ENCODE measurements at places on chromosomes 12 and 14. TPM values are rescaled to one million over a fixed set of nuclear protein-coding genes. Genes with fewer than 3 reads are reported as not detected.

Gene DDX51
- 12.4 TPM for polyA plus RNA-seq

Gene SLC5A8
- polyA plus RNA-seq: 0.10 TPM

Gene ADCY6
- 1.3 TPM for polyA plus RNA-seq

Gene GALNT9
- polyA plus RNA-seq: 0.81 TPM

Gene SAMD15
- 0.94 TPM for polyA plus RNA-seq

Gene C12orf54
- polyA plus RNA-seq: not detected

Gene KIF26A
- polyA plus RNA-seq: 5.6 TPM

Gene TWF1
- 29.8 TPM for polyA plus RNA-seq

Gene NTS
- polyA plus RNA-seq: 27.9 TPM

Gene SDS
- not detected for polyA plus RNA-seq

Gene THTPA
- polyA plus RNA-seq: 8.6 TPM

Gene GLI1
- 4.8 TPM for polyA plus RNA-seq

Gene MAX
- polyA plus RNA-seq: 31.8 TPM

Gene HVCN1
- 10.1 TPM for polyA plus RNA-seq

Gene TCHP
- polyA plus RNA-seq: 7.4 TPM

Gene MIPOL1
- polyA plus RNA-seq: 16.6 TPM

Gene PIK3C2G
- not detected for polyA plus RNA-seq

Gene SMCO2
- polyA plus RNA-seq: 0.86 TPM

Gene CLECL1
- not detected for polyA plus RNA-seq

Gene INHBE
- 7.4 TPM for polyA plus RNA-seq

Gene SELPLG
- 0.16 TPM for polyA plus RNA-seq

Gene KCNA1
- polyA plus RNA-seq: 0.10 TPM

Gene HOTAIR
- polyA plus RNA-seq: not detected

Gene RHOJ
- polyA plus RNA-seq: not detected

Gene GDF3
- polyA plus RNA-seq: 32.0 TPM

Gene CD4
- 2.0 TPM for polyA plus RNA-seq

Gene CLEC4D
- 0.17 TPM for polyA plus RNA-seq

Gene KCNK13
- polyA plus RNA-seq: 0.21 TPM

Gene LRFN5
- polyA plus RNA-seq: 1.9 TPM

Gene HOXC6
- polyA plus RNA-seq: not detected

Gene LBHD2
- polyA plus RNA-seq: not detected

Gene MYH6
- polyA plus RNA-seq: 0.10 TPM

Gene FERMT2
- 148 TPM for polyA plus RNA-seq

Gene INHBC
- not detected for polyA plus RNA-seq

Gene AKAP6
- polyA plus RNA-seq: 0.16 TPM

Gene FIGNL2
- polyA plus RNA-seq: 1.1 TPM

Gene IQSEC3
- 3.6 TPM for polyA plus RNA-seq

Gene MIP
- polyA plus RNA-seq: 0.47 TPM

Gene NFATC4
- 20.9 TPM for polyA plus RNA-seq

Gene MMAB
- 38.5 TPM for polyA plus RNA-seq

Gene PIANP
- polyA plus RNA-seq: 7.7 TPM

Gene WSCD2
- 0.66 TPM for polyA plus RNA-seq

Gene OAS3
- 0.27 TPM for polyA plus RNA-seq

Gene PLA2G1B
- polyA plus RNA-seq: not detected

Gene TAS2R20
- not detected for polyA plus RNA-seq

Gene KRT72
- polyA plus RNA-seq: not detected

Gene TMEM63C
- polyA plus RNA-seq: 1.2 TPM

Gene GPR135
- polyA plus RNA-seq: 0.47 TPM

Gene PGF
- polyA plus RNA-seq: 2.9 TPM

Gene TGM1
- polyA plus RNA-seq: 0.42 TPM

Gene TOMM20L
- not detected for polyA plus RNA-seq

Gene LRRC10
- polyA plus RNA-seq: not detected

Gene NPFF
- polyA plus RNA-seq: 0.71 TPM

Gene CBLN3
- 0.19 TPM for polyA plus RNA-seq

Gene RAB5B
- 19.7 TPM for polyA plus RNA-seq

Gene C1RL
- polyA plus RNA-seq: 9.1 TPM

Gene PPP1R1A
- 26.6 TPM for polyA plus RNA-seq

Gene AHSA1
- polyA plus RNA-seq: 213 TPM

Gene APOLD1
- polyA plus RNA-seq: 1.8 TPM

All from GM23338 (cell line).